ENCODE measurements at places on chromosomes 2 and 18.

- peak; percentile 36 for DNase-seq
These were observed 157.2 kb upstream of the COPS8 start for GRCh38 chr2:236928380-236929037.

DNA sequence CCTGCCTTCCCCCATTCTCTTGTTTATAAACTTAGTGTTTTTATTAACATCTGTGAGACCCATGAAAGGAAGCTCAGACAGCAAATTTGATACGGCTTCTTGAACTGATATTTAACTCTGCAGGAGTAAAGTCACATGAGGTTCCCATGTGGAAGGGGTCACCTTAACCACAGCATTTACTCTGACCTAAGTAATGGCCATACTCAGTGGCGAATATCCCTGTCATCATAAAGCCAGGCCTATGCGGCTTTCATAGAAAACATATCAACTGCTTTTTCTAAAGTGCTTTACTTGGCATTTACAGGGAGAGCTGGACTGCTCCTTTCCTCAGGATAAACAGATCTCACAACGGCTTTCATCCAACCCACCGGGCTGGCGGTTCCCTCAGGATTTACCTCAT, 9.0 kb downstream of the REG1A start:
- no peak for DNase-seq

- no peak for DNase-seq
These were observed 4.7 kb upstream of the PPP4R1 start for GRCh38 chr18:9619056-9619455.

DNA sequence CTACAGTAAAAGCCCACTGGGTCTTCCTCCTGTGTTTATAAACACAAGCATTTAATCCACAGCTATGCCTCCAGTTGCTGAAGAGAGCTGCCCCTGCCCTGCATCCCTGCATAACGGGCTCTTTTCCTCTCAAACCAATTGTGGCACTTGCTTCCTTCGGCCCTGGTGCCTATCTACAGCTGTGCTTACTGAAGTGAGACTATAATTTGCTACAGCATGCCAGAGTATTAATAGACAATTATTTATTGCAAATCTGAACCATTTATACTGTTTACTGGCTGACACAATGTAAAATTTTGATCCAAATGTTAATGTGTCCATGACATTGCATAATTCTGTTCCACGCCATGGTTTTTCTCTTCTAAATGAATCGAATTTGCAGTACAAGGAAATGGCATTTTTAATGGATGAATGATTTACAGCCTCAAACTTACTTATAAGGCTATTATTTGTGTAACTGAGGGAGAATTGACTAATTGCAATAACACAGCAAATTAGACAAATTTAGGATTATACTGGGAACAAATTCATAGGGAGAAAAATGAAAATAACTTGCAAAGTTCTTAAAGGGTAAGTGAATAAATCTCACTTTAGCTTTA, 457.0 kb upstream of the HNRNPA3 start:
- no peak for DNase-seq

- DNase-seq, result no peak
These were observed 764.1 kb upstream of the NXPH2 start for GRCh38 chr2:139544186-139544851.

DNA sequence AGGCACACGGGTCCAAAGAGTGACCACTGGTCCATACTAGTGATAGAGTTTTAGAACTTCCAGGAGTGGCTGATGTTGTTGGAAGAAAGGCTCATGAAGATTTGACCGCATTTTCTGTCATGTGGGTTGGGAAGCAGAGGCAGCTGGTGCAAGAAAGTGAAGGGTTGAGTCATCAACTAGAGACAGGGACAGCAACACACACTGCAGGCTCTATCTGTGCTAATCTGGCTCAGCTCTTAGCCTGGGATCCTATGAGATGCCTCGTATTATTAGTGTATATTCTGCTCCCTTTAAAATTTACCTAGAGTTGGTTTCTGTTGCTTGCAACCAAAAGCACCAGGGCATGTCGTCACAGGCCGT, 2.5 kb upstream of the SH3RF3 start:
- DNase-seq, result no peak

- no peak for DNase-seq
These were observed 310.3 kb upstream of the CYP26B1 start for GRCh38 chr2:72457801-72458516.

DNA sequence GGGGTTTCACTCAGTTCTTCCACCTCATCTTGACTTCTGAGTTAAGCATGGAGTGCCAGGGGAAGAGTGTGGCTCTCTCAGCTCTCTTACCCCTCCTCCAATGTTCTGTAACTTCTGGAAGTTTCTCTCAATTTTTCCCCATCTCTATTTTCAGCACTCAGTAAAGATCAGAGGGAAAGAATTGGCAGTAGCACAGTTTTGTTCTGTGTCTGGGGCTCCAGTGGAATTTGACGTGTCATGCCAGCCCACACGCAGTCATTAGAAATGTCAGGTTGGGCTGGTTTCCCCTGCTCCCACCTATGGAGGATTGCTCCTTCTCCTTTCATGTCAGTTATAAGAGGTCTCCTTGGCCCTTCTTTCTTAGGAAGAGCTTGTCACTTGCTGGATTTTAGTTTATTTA, 104.6 kb upstream of the COL3A1 start:
- DNase-seq, result no peak

DNA sequence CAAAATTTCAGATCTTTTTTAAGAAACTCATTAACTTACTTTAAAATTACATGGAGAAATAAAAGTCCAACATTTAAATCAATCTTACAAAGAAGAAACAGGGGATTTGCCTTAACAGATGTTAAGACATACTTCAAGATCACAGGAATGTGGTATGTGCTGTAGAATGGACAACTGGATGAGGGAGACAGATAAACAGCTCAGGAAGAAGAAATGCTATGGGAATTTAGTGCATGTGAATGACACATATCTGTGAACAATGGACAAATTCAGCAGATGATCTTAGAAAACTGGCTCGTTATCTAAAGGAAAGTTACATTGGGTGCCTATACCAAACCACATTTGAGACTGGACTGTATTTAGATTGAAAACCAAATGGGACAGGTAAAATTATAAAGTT, 246.8 kb upstream of the AGAP1 start:
- DNase-seq, result no peak

DNA sequence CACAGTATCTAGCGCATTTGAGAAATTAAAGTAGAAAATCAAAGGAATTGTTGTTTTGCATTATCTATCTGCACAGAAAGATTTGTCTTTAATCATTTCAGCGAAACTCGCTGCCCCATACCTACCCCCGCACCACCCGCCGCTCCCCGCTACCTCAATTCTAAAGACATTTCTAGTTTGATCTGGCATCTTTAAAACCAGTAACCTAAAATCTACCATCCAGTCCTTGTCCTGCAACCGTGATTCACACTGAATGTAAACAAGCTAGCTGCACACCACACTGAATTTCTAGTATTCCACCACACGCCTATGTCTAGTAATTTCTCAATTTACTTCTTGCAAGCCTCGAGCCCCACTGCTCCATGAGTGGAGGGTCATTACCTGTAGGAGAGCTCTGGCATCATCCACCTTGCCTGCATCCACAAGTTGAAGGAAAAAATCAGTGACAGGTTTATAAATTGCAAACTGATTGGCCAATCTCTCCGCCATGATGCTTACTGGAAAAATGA, 60.1 kb downstream of the ABCG8 start:
- no peak for DNase-seq

GRCh38 chr2:69624131-69624530, 19.4 kb downstream of the AAK1 start:
- DNase-seq, result no peak

DNA sequence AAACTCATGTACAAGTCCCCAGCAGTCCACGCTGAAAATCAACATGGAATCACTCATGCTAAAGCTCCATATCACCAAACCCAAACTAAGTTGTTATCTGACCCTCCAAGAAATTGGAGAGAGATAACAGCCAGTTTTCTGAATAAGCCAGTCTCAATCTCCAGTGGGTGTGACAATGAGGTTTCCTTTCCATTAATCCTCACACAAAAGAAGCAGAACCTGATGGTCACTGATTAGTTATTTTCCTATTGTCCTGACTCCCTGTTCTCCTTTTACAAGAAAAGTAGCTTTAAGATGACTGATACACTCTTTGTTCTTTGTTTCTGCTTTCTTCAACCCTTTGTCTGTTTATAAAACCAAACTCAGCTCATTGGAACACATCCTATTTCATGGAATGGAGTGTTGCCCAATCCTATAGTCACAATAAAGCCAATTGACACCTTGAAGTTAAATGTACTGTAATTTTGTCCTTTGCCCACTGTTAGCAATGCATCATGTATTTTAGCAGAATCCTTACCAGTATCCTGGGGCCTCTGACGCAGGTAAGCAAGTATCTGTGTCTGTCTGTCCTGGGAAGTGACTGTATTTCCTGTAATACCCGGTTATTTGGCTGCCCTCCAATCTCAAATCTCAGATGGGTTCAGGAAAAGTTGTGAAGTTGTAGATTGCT, 30.6 kb upstream of the SH3RF3 start:
- no peak for DNase-seq

GRCh38 chr2:241218131-241219029, 29.9 kb downstream of the ANO7 start:
- DNase-seq, result no peak

GRCh38 chr2:30733876-30734520, 73.2 kb downstream of the CAPN13 start:
- no peak for DNase-seq

DNA sequence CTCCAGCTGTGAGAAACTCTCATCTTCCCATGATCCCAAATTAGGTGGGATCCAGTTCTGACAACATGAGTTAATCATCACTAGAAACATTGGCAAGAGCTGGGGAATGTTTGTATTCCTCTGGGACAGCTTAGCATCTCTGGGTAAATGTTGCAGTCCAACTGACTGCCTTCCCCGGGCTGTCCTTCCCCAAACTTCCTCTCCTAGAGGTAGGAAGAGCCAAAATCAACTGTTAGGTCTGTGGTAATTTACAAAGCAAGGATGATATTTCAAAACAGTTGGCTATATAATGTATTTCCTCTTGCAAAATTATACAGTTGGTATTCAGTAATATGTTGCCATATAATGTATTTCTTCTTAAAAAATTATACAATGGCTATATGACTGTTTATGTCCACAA, 148.5 kb downstream of the MGAT5 start:
- DNase-seq, result no peak

- DNase-seq, result peak; percentile 28
These were observed 77.1 kb downstream of the MYO5B start for GRCh38 chr18:50117863-50118262.

DNA sequence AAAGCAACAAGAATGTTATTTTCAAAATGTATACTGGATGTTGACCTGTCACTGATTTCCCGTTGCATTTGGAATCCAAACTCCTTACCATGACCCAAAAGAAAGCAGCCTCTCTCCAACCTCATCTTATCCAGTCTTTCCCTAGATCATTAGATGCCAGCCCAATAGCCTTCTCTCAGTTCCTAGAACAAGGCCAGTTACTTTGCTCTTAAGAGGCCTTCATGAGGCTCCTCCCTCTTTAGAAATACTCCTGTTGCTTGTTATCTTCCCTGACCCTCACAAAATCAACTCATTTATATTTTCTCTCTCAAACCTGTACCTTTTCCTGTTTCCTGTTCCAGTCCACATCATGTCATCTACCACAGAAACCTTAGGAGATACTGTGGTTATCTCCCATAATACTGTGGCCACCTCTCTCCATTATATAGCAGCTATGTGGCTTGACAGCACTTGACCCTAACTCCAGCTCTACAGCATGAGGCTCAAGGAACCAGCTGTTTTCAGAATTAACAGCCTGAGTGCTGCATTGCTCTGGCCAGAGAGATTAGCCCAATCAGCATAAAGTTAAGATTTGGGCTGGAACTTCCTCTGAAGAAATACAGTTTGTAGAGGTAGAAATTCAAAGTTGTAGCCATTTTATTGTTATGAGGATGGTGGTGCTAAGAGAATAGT, 22.8 kb downstream of the SRBD1 start:
- DNase-seq, result no peak

DNA sequence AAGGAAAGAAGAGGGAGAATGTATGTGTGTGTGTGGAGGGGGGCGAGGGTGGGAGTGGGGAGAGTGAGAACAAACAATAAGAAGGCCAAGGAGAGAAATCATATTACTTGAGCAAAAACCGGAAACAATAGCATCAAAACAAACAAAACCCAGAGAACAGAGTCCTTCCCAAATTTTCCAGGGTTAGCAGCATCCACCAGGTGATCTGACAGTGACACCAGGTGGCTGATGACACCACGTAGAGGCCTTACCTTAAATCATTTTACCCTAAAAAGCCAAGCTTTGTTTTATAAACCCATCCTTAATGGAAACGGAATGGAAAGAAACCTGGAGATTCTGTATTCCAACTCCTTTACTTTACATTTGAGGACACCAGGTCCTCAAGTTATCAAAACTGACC, 42.9 kb downstream of the CDCA7 start:
- no peak for DNase-seq

- no peak for DNase-seq
These were observed 13.1 kb downstream of the ARMC9 start for GRCh38 chr2:231211486-231211885.

GRCh38 chr2:180449171-180449915, 442.2 kb upstream of the CWC22 start:
- DNase-seq, result no peak

DNA sequence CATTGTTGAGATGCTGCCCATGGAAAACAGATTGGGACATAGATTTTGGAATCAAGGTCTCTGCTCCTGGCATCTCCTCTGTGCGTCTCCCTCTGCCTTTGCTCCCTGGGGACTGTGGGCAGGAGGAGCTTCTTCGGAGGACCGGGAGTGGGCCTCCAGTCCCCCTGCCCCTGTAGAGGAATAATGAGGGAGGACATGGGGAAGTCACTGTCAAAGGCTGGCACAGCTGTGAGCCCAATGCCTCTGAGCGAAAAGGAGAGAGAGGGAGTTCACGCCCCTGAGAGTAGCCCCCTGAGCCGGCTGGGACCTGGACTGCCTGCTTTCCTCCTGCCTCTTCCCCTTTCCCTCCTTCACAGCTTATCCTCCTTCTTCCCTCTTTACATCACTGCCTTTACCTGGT, 195.0 kb downstream of the LOXHD1 start:
- DNase-seq, result no peak

DNA sequence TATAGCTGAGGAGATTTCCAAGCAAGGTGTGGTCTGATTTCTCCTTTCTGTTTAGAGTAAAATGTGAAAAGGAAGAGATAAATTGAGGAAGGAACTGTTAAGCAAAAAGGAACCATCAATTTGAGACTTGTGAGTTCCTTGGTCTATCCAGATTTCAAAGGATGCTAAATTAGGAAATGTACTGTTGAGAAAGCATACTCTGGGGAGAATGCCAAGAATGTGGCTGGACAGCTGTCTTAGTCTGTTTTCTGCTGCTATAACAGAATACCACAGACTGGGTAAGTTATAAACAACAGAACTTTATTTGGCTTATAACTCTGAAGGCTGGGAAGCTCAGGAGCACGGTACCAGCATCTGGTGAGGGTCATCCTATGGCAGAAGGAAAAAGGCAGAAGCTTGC, 1097.2 kb downstream of the TDRD15 start:
- DNase-seq, result peak; percentile 17
